ENCODE measurements at places on chromosomes 2 and 18.

- no peak for DNase-seq
Measured at GRCh38 chr2:145421841-145422240, 901.9 kb upstream of the ZEB2 start.

- DNase-seq: no peak
Measured at GRCh38 chr2:83481436-83481835, 977.6 kb downstream of the SUCLG1 start.

DNA sequence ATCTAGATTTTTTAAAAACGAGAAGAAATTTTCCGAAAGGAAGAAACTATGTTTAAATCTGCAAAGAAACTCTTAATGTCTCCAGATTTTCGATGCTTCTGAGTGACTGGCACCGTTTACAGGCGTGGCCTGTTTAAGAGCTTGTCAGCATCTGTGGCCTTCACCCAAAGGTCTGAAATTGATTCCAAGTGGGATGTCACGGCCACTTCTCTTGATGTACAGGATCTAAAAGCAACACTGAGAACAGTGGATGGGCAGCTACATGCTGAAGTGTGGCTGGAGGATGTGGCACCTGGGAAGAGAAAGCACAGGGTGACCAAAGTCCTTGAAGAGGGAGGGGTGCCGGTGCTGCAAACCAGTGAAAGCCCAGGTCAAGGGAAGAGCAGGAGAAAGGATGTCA lies 28.0 kb downstream of the EMILIN2 start:
- DNase-seq: no peak

DNA sequence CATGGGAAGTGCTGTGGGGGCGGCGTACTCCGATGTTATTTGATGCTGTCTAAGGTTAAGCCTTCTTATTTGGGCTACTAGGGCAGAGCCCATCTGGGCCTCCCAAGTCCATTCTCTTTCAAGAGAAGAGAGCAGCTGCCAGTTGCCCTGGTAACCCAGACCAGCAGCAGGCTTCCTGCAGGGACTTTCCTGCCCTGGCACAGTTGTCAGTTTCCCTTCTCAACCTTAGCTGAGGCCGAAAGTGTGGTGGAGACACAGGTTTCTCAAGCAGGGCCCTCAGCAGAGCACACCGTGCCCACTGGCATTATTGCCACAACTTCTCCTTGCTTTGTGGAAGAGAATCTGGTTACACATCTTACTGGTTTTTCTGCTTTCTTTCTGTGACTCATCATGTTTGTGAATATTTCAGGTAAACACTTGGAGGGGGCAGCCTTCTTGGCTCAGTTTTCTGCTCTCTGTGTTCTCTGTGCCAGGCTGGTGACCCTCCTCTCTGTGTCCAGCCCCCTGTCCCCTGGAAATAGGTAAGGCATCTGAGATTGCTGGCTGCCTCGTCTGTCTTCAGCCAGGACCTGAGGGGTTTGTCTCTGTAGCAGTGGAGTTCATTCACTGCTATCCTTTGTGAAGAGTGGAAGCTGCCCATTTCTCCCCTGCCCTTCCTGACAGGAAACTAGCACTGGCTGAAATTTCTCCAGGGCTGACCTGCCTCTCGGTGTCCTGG lies 111.0 kb downstream of the B3GNT2 start:
- DNase-seq: no peak

- DNase-seq: no peak
Measured at GRCh38 chr2:112085916-112086669, 31.0 kb downstream of the TMEM87B start.

DNA sequence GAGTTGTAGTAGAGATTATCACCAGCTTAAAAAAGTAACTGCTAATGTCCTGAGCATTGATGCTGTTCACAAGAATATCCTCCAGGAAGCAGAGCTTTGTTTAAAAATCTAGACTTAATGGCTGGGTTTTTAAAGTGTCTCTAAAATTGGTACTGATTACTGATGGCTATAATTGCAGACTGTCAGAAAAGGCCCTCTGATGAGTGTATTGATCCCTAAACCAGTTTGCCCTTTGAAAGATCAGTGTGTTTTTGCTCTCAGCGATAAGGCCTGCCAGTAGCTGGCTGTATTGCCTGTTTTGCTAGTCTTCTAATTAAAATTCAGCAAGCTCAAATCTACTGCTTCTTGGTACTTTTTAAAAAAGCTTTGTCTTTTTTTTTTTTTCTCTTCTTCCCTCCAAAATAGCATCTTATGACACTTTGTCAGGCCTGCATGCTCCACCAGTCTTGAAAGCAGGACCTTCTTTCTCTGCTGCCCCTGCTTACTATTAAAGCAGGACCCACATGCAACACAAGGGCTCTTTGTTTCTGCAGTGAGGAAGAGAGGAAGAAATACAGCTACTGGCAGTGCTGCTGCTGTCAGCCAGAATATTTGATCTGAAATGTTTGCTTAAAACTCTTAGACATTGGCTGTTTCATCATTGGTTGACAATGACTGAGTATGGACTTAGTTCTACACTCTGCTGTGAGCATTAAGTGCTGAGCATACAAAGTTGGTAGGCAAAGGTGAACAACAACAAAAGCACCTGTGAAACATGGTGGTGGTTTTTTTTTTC lies 1.8 kb downstream of the SEC11C start:
- DNase-seq: no peak

DNA sequence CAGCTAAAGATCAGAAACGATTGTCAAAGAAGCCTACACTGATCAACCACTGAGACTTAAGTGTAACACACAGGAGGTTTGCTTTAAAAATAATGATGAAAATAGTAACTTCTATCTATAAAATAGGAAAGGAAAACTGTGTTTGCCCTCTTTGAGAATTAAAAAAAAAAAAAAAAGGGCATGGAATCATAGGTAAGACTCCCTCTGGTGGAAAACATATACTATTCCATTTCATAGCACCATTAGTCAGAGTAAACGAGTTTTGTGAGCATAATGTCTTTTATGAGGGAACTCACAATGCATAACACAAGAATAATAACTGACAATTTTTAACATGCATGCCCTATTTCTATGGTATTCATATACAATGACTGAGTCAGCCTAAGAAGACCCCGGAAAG lies 36.3 kb downstream of the SLC35F5 start:
- no peak for DNase-seq

- DNase-seq: no peak
Measured at GRCh38 chr2:197950724-197951123, 146.3 kb downstream of the PLCL1 start.

- DNase-seq: no peak
Measured at GRCh38 chr2:190780594-190780993, 100.0 kb upstream of the GLS start.

- DNase-seq: no peak
Measured at GRCh38 chr2:27138111-27138510, 1.1 kb downstream of the PRR30 start.

- no peak for DNase-seq
Measured at GRCh38 chr2:41954304-41955291, 93.2 kb upstream of the PKDCC start.

DNA sequence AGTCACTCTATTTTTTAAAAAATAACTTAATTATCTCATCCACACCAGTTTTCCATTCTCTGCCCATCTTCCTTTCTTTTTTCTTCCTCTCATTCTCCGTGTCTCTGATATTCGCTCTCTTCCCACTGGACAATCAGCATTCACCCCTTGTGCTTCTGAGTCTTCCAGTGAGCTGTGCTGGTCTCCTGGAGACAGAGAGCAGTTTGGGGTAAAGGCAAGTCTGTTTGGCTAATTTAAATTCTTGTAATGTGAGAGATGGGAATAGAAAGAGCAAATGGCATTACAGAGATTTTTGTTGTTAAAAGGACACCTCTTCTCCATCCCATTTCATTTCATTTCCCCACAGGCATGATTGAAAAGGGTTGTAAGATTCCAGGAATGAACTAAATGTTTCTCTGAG lies 107.5 kb downstream of the DTNA start:
- DNase-seq: no peak

DNA sequence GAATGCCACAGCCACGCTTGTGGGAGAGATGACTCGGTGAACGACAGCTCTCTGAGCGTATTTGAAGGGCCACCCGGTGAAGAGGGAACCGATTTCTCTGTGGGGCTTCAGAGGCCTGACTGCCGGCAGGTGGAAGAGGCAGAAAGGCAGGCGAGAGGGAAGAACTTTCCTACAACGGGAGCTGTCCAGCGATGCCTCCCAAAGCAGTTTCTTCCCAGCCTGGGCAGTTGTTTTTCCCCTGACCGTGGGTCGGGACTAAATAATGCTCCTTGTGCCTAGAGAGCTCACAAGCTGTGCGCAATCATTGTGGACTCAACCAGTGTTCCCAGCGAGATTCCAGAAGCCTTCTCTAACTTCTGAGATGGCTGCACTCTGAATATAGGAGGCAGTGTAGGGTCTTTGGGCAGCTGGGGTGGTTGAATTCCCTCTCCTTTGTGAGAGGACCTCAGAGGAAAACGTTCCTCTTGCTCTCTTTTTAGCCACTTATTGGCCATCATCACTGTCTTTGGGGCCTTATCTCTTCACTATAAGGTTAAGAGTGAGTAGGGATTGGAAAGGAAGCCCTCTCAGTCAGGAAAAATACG lies 710 bp downstream of the SEC11C start:
- no peak for DNase-seq

DNA sequence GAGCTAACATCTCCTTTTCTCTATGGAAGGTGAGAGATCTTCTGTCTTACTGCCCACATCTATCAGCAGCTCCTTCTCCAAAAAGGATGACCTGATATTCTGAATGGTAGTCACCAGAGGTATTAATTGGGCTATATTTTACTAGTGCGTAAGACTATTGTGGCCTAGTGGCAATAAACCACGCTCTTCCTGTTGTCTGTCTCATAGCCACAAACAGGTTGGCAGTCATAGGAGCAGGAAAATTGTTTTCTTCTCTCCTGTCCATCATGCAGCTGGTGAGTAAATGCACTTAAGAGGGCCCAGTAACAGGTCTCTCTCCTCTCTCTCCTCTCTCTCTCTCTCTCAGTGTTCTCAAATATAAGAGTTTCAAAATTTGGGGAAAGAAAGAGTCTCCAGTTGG lies 856.8 kb upstream of the ACVR2A start:
- DNase-seq: no peak

DNA sequence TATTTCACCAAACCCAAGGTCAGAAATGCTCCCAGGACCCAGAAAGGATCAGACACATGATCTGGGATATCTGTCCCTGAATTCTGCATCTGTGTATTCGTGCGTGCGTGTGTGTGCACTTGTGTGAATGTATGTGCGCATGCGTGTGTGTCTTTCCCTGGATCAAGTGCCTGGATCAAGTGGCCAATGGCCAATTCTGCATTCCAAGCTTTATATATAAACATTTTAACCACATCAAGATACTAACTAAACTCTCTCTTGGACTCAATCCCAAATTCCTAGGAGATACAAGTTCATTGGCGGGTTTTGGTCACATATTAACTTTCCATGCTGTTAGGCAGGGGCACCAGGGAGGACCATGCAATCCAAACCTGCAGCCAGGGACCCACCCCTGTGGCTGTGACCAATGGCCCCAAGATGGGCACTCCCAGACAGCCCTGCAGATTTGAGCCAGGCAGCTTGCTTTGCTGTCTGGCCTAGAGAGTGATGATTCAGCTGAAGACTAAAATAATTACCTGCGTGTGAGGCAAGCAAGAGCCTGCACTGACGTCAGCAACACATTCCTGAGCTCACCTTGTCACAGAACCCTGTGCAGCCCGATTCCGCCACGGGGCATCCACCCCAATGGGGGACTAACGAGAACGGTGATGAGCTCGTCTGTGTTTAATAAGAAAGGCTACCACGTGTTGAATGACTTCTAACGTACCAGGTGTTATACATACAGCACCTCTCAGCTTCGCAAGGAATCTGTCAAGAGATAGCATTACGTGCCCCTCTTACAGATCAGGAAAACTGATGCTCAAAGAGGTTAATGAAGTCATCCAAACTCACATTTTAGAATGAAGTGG lies 45.3 kb upstream of the ROCK2 start:
- DNase-seq: no peak

DNA sequence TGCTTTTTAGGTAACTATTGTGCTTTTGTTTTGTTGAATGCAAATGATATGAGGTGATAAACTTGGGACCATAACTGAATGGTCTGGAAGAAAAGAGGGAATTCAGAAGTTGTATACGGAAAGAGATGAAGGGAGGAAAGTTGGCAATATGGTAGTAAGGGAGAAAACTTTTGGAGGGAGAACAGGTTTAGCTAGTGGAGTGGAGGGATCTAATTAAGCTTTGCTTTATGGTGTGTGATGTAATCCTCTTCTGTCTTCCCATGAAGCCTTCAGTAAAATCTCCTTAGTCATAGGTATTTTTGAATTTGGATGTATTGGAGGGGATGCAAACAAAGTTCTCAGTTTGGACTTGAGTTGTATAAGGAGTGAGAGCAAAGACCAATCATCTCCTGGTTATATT lies 20.2 kb upstream of the RAB10 start:
- DNase-seq: no peak

DNA sequence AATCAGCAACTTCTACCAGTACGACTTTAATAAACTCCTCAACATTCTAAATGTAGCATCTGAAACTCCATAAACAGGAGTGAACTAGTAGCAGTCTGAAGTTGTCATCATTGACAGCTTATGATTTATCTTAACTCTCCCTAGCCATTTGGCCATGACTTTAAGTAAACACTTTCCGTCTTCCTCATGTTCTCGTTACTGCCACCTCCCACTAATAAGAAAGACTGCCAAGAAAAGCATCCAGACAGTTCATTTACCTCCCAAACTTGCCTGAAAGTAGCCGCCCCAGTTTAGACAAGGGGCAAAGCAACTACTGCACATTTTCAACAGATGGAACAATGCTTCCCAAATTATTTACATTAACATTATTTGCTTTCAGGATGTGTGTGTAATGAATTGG lies 287.5 kb downstream of the OSR1 start:
- DNase-seq: no peak

DNA sequence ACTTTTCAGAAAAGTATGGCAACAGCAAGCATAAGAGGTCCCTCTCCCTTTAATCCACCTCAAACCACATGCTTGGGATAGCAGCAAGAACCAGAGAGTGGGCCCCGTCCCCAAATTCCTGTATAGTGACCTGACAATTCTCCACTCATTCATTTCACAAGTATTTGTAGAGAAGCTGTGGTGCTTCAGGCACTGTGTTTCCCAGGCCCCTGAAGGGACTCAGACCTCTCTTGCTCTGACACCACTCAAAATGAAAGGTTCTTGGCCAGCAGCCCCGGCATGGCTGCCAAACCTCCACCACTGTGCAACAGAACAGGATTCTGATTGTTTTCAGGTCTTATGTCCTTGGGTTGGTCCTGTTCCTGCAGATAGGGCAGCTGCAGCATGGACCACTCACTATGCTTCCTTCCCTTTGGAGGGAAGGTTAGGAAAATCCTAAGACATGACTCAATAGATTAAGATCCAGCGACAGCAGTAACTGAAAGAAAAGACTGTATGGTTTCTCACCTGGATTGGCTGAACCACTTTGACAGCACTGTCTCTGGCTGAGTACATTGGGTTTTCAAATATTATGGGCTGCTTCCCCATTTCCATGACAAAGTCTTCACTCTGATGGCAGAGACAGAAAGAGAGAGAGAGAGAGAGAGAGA lies 67.6 kb downstream of the DHRS9 start:
- DNase-seq: no peak
